ENCODE measurements at places on chromosomes 13 and 19. TPM values are rescaled to one million over a fixed set of nuclear protein-coding genes. Genes with fewer than 3 reads are reported as not detected.

The LILRA1 gene
- not detected for total RNA-seq

The PTGIR gene
- 0.46 TPM for total RNA-seq

The CEACAM7 gene
- 0.43 TPM for total RNA-seq

The FARSA gene
- total RNA-seq = 162 TPM

The SIAH3 gene
- 4.6 TPM for total RNA-seq

The MTIF3 gene
- 37.1 TPM for total RNA-seq

The MAB21L1 gene
- total RNA-seq = not detected

The CASP14 gene
- not detected for total RNA-seq

The ZNF568 gene
- 8.6 TPM for total RNA-seq
